ENCODE measurements at places on chromosomes 2 and 18.

DNA sequence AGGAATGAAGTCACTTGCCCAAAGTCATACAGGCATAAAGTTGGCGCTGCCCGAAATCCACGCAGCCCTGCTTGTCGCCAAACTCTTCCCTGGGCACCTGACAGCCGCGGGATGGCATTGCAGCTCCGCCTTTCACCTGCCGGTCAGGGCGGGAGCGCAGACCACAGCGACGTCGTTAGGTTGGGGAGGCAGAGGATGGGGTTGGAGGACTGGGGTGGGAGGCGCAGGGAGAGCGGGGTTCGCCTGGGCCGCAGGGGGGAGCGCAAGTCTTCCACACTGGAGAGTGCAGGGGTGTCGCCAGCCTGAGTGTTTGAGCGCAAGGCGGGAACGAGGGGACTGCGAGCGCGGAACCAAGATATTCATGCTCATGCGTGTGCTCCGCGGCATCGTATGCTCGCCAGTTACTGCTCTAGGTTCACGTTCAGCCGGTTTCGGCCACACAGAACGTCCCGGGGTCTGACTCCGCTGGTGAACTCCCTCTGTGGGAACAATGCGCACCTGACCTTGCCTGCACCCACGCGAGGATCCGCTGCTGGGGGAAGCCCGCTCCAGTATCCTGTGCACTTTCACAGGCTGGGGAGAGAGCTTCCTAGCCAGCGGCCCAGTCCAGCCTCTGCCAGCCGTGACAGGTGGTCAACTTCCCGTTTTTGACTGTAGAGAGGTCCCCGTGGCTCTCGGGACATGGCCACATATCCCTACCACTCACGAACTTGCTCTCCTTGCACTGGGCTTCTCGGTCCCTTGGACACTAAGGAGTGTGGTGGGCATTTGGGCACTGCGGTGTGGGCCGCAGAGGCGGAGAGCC lies 767 bp upstream of the NPPC start:
- peak; percentile 23 for DNase-seq

- no peak for DNase-seq
Measured at GRCh38 chr2:197460649-197461048, 7.3 kb downstream of the COQ10B start.

DNA sequence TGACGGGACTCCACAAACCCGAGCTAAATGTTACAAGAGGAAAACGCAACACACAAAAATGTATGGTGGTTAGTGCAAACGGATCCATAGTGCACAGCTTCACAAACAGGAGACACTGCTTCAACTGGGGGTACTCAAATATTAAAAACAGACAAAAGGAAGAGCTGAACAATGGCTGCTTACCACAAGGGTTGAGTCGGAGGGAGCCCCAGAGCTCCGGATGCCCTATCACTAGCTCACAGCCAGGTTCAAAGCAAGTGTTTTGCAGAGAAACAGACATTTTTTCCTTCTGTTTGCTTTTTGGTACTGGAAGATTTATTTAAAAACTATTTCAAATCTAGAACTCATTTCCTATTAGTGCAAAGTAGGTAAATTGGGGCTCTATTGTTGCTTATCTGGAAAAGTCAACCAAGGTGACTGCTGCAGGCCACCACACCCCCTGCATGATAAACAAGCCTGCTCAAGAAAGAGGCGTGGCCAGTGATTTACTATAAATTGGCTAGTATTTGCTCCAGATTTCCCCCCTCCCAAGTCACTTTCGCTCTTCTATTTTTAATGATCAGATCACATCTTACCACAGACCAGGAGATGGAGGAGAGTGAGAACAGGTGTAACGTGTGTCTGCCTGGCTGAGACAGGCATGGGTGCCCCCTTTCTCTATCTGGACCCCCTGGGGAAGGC lies 46.5 kb downstream of the ZAP70 start:
- no peak for DNase-seq

- DNase-seq, result no peak
Measured at GRCh38 chr18:31049189-31049588, 6.6 kb upstream of the DSC3 start.

DNA sequence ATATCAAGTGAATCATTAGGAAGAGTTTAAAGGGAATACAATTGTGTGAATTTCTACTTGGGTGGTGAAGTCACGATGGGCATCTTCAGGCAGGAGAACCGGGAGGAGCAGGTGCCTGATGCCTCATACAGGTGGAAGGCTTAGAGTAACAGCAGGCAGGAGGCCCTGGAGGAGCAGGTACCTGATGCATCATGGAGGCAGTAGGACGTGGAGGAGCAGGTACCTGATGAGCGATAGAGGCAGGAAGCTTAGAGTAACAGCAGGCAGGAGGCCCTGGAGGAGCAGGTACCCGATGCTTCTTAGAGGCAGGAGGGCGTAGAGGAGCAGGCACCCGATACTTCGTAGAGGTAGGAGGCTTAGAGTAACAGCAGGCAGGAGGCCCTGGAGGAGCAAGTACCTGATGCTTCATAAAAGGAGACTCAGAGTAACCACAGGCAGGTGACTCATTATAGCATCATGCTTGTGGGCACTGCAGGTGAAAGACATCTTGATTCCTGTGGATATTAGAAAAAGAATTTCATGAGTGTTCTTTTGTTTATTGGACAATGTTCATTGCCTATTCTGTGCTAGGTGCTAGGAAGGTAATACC lies 133.9 kb downstream of the ATP9B start:
- DNase-seq, result no peak

- no peak for DNase-seq
Measured at GRCh38 chr2:20595439-20596192, 55.3 kb downstream of the HS1BP3 start.

GRCh38 chr18:55034742-55035141 lies 75.5 kb upstream of the CCDC68 start:
- no peak for DNase-seq

DNA sequence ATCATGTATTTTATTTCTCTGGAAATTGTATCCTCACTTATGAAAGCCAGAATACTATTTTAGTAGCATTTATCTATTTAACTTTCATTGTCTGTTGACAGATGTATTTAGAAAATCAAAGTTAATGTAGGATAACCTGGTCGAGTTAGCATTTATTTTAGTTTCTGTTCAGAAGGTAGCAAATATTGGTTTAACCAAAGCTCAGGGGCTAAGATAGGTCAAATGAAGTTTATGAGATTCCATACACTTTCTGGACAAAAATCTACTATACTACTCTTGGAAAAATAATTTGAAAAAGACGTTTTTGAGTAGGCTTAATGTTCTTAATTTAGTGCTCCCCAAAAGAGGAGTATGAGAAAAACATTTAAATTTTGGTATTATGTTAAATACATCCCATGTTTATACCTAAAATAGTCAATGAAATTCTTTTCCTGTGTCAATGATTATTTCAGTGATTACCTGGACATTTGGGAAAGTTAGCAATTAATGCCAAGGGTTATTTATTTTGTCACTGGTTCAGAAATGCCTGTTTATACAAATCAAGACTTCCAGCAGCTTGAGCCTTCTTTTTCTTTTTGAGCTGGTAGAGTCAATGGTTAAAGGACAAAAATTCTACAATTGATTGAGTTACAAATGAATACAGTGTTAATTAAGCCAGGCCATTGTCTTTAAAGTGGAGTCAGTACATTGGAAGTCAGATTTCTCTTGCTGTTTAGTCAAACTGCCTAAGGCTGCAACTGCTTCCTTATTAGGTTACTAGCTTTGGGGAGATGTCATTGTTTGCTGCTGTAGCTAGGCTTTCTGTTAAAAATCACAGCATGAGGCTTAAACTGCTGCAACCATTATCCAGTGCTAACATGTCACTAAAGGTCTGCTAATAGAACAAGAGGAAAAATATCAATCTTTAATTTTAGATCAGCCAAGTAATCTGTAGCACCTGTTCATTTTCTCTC lies 182.3 kb downstream of the CAMKMT start:
- DNase-seq, result no peak

- DNase-seq, result no peak
Measured at GRCh38 chr2:66803726-66804125, 368.8 kb downstream of the MEIS1 start.

Measured in stimulated activated CD4-positive, alpha-beta T cell treated with anti-CD3 and anti-CD28 coated beads, Interleukin-15, amount 100 ng/mL, for 48 hours (primary cell).